IMR-90 (cell line): ENCODE measurements at places on chromosomes 5 and 9. TPM values are rescaled to one million over a fixed set of nuclear protein-coding genes. Genes with fewer than 3 reads are reported as not detected.
A peak's percentile ranks its signal among the peaks of the same experiment; 100 is the strongest.

The ACOT12 gene
- not detected in 2 replicates for total RNA-seq

GRCh38 chr5:82470185-82470994, 192.2 kb upstream of the RPS23 start:
- DNase-seq: no peak

GRCh38 chr9:21831841-21832509, 29.5 kb downstream of the MTAP start:
- DNase-seq: peak; percentile 98

The BNIP1 gene
- total RNA-seq: 29.2 and 35.3 TPM in 2 replicates

GRCh38 chr5:94244921-94245320, 373.5 kb downstream of the KIAA0825 start:
- peak; percentile 9 for DNase-seq
